HepG2 (cell line): ENCODE measurements at places on chromosomes 5 and 9.

DNA sequence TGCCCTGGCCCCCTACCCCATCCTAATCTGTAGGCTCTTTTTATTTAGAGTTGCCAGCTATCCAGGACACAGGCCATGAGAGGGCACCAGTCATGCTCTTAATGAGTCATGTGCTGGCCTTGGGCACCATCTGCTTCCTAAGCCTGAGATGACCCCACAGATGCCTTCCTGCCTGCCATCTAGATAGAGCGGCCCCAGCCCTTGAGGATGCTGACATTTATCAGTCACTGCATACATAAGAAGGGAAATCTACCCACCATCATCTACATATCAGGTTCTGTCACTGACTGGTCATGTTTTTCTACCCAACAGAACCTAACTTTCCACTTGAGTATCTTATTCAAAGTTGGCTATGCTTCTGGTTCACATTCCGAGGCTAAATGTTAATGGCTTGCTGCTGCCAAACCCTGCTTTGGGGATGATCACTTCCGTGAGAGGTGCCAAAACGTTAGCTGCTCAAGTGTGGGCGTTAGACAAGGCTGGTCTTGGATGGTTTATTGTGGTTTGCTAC, 49.9 kb upstream of the TTC23L start:
- no peak for DNase-seq

DNA sequence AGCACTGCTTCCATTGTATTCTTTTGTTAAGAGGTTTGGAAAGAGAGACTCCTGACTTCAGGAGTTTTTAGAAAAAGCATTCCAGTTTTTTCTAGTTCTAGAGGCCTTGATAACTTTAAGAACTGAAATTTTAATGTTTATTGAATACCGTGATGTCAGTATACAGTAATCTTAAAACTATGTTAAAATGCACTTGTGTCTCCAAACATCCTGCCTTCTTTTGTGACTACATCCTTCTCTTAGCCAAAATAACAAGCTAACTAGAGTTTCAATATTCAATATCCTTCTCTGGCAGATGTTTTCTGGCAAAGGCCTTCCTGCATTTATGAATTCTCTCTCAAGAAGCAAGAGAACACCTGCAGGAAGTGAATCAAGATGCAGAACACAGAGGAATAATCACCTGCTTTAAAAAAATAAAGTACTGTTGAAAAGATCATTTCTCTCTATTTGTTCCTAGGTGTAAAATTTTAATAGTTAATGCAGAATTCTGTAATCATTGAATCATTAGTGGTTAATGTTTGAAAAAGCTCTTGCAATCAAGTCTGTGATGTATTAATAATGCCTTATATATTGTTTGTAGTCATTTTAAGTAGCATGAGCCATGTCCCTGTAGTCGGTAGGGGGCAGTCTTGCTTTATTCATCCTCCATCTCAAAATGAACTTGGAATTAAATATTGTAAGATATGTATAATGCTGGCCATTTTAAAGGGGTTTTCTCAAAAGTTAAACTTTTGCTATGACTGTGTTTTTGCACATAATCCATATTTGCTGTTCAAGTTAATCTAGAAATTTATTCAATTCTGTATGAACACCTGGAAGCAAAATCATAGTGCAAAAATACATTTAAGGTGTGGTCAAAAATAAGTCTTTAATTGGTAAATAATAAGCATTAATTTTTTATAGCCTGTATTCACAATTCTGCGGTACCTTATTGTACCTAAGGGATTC, 43.1 kb downstream of the NDFIP1 start:
- DNase-seq, result peak; percentile 48

GRCh38 chr5:112189391-112189790, 229.7 kb downstream of the EPB41L4A start:
- DNase-seq, result no peak

GRCh38 chr5:179486596-179487051, 63.7 kb upstream of the RUFY1 start:
- no peak for DNase-seq

- no peak for DNase-seq
Measured at GRCh38 chr5:172554562-172554961, 86.5 kb upstream of the NEURL1B start.

DNA sequence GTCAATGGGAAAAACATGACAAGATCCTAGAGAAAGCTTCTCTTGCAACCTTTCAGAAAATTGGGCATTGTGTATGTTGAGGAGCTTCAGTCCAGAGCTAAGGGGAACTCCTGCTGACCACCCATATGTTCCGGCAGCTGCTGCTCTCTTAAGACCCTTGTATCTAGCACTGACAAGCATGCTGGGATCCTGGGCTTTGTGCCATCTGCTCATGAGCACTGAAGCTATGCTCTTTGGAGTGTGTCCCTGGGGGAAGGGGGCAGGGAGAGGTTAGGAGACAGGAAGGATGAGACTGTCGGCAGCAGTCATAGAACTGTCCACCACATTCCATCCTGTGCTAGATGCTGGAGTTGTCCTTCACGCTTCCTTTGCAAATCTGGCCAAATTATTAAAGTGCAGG, 109.3 kb downstream of the JAKMIP2 start:
- no peak for DNase-seq

- DNase-seq, result no peak
Measured at GRCh38 chr9:79574781-79575180, 3.0 kb downstream of the TLE4 start.

GRCh38 chr5:96258692-96259091, 174.4 kb downstream of the PCSK1 start:
- no peak for DNase-seq

- DNase-seq, result no peak
Measured at GRCh38 chr9:89304020-89304833, 6.8 kb upstream of the CKS2 start.

GRCh38 chr5:10607023-10607665, 43.3 kb downstream of the ANKRD33B start:
- DNase-seq, result no peak

DNA sequence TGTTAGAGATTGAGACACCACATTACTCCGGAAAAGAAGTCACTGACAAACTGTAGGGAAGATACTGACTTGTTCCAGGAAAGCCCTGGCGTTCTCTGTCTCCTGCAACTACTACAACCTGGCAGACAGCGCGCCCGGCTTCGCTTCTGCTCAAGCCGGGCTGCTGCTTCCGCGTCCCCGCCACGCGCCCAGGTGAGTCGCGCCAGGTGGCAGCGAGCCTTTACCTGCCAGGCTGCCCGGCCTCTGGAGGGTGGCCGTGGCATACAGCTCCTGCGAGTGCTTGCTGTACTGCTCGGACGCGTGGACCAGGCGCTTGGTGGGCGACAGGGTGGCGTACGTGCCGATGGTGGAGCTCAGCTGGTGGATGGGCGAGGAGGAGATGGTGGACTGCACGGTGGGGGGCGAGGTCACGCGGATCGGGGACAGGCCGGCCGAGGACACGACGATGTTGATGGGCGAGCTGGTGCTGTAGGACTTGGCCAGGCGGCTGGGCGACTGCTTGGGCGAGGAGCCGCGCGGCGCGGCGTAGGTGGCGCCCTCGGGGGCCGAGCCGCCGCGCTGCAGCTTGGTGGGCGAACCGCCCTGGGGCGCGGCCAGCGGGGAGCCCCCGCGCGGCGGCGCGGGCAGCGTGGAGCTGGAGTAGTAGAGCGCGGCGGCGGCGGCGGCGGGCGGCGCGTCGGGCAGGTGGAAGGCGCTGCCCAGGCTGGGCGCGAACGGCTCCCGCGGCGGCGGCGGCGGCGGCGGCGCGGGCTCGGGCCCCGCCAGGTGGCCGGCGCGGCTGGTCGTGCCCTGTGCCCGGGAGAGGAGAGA, 519.6 kb downstream of the CTNND2 start:
- DNase-seq, result no peak

DNA sequence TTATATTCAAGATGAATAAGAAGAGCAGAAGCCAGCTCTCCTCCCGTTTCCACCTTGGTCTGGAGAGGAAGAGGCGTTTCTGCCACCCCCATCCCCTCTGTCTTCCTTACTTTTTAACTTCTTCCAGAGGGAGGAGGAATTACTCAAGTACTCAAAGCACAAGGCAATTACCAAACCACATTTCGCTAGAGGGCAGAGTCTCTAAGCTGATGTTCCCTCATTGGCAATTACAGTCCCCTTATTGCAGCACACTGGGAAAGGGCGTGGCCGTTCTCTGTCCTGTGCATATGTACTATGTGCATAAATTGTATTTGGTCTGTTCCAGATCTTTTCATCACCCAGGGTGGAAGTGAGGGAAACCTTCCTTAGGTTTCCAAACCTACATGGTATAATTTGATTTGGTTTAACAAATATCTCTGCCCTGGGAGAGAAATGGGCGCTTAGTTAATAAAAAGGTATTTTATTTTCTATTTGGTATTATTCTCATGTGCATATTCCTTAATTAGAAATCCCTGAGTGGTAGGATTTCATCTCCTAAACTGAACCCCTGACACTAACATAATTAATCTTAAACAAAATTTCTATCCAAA, 29.8 kb upstream of the ALDOB start:
- DNase-seq, result peak; percentile 69

GRCh38 chr5:11609570-11610303, 294.5 kb downstream of the CTNND2 start:
- DNase-seq, result no peak
